ENCODE measurements at places on chromosomes 3 and 15. TPM values are rescaled to one million over a fixed set of nuclear protein-coding genes. Genes with fewer than 3 reads are reported as not detected.

XYLB gene
- 9.3 TPM for total RNA-seq

PDIA5 gene
- 52.9 TPM for total RNA-seq

PLCB2 gene
- total RNA-seq, result 9.7 TPM

CIDEC gene
- total RNA-seq, result not detected

TRPM1 gene
- total RNA-seq, result 52.6 TPM

GABRB3 gene
- total RNA-seq, result 44.0 TPM

LSAMP gene
- total RNA-seq, result 52.5 TPM

LINS1 gene
- total RNA-seq, result 113 TPM

All from camera-type eye (tissue), 1 donor.